NCI-H1092 (cell line): ENCODE measurements at places on chromosomes 1 and 21.

GRCh38 chr1:223444411-223444810 lies 51.2 kb downstream of the CCDC185 start:
- no peak for DNase-seq

- DNase-seq, result no peak
Measured at GRCh38 chr1:2134621-2135307, 59.8 kb downstream of the FAAP20 start.

GRCh38 chr1:87968197-87968955 lies 639.7 kb downstream of the LMO4 start:
- DNase-seq, result no peak

GRCh38 chr1:221910222-221910621 lies 168.3 kb upstream of the DUSP10 start:
- no peak for DNase-seq
